ENCODE measurements at places on chromosomes 7 and 10.

DNA sequence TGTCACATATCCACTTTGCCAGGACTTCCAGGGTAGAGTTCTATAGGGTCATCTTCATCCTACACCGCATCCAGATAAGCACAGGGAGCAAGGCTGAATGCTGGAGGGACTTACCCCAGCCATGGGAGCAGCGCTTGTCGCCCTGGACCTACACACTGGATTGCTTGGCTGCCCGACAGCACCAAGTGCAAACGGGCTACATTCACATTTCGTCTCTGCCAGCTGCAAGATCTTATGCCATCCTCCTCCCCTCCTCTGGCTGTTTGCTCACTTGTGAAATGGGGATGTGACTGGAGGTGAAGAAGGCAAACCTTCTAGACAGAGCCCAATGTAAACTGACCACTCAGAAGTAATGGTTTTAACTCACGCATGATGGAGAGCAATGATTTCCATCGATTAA, 1.0 kb downstream of the DDC start:
- DNase-seq: no peak

DNA sequence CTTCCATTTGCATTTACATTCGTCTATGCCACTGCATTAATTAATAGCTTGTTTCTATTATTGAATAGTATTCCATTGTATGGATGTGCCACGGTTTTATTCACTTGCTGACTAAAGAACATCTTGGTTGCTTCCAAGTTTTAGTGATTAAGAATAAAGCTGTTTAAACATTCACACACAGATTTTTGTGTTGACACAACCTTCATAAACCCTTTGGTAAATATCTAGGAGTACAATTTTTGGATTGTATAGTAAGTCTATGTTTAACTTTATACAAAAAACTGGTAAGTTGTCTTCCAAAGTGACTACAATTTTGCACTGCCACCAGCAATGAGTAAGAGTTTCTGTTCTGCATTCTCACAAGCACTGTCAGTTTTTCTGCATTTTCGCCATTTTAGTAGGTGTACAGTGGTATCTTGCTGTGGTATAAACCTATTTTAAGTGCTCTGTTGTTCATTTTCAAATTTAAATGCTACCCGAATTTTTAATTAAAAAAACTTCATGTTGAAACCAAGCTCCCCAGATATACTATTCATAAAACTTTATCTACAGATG, 121.4 kb downstream of the RNF133 start:
- DNase-seq: no peak

GRCh38 chr10:132752378-132752777, 33.6 kb downstream of the NKX6-2 start:
- no peak for DNase-seq

DNA sequence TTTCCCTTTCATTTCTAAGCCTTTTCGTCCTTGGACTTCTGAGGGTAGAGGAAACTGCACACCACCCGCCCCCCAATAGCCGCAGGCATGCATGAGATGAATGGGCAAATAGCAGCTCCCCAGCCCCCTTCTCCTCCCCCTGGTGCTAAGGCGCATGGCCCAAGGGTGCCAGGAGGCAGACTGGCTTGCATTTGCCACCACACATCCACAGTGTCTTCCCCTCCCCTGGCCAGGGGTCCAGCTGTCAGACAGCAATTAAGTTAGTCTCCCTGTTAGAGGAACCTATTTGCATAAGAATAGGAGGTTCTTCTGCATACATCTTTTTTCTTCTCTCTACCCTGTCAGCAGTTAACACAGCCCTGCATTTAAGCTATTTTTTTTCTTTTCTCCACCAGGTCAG, 20.2 kb downstream of the TOMM7 start:
- DNase-seq: no peak

DNA sequence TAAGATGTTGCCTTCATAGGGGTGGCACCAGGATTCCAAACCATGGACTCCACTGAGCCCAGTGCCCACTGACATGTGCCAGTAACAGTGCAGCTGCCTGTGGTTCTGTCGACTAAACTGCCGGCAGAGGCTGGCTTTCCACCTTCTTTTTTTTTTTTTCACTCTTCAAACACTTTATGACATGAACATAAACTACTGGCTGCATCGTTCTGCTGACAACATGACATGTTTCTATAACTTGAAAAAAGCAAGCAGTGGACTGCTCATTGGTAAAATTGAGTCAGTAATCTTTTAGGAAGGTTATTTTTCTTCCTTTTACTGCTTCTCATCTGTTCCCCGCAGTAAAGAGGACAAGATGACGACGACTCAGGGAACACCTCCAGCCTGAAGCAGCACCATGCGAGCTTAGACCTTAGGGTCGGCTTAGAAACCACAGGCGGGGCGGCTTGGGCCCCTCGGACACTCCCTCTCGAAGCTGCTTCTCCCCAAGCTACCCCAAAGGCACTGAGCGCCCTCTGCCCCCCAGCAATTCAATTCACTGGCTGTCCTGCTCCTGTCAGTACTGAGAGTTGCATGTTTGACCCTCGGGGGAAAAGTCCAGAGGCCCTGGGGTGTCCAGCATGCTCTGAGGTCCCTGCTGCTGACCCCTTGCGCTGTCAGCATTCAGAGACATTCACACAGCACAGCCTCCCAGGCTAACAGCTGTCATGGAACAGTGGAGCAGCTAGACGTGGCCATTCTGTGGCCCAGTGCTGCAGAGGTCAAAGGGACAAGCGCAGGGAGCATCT, 112.5 kb downstream of the EGFR start:
- DNase-seq: no peak

DNA sequence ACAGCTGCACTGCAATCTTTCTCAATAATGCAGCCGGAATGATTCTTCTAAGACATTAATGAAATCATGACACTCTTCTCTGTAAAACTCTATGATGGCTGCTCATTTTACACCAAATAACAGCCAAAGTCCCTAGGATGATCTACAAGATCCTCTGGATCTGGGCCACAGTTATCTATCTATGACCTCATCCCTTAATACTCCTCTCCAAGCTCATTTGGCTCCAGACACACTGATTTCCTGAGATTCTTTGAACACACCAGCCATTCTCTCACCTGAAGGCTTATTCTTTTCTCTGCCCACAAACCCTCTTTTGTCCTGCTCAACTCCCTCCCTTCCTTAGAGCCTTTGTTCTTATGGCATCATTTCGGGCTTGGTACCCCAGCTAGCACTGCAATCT, 577.4 kb upstream of the ANKRD30A start:
- DNase-seq: no peak

DNA sequence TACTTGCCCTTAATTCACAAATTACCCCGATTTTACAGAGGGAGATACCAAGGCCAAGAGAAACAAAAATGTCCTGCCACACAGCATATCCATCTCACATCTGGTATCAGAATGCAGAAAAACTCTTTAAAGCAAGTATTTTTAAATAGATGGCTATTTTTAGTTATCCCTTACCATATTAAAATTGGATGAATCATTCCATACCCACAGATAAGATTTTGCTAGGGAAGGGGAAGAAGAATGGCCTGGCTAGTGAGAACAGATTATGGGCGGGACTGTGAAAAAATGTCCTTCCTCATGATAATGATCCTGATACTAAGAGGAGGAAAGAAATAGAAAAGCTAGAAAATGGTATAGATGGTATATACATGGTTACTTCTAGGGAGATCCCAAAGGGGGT, 80.6 kb upstream of the GATAD1 start:
- DNase-seq: no peak
